ENCODE measurements at places on chromosomes 16 and 17. TPM values are rescaled to one million over a fixed set of nuclear protein-coding genes. Genes with fewer than 3 reads are reported as not detected.
A peak's percentile ranks its signal among the peaks of the same experiment; 100 is the strongest.

- DNase-seq, result no peak
Observed at GRCh38 chr16:1119766-1120576, 23.9 kb upstream of the C1QTNF8 start.

GRCh38 chr16:63312346-63312745 is 1276.1 kb upstream of the CDH8 start:
- no peak for DNase-seq

- DNase-seq, result no peak
Observed at GRCh38 chr16:19142939-19143598, 25.0 kb upstream of the SYT17 start.

DNA sequence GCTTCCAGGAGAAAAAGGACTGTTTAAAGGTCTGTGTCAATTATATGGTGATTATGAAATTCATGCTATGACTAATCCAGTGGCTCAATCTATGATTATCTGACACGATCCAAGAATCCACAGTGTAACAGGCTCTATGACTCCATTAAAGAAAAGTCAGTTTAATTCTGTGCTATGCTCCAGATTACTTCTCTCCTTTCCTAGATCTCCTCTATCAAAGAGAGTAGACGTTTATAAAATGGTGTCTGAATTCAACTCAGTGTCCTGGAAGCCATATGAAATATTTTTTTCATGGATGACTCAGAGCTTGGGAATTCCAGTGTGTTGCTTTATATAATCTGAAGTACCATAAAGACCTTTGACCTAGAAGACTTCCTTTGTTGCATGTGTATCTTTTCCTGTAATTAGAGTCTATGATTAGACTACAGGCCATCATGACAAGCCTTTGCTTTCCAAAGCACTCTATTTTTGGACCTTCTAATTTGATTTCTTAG is 27.0 kb upstream of the NF1 start:
- DNase-seq, result peak; percentile 63

- DNase-seq, result no peak
Observed at GRCh38 chr16:65044873-65045272, 77.0 kb downstream of the CDH11 start.

Gene DNAAF1
- 0.21 TPM for polyA plus RNA-seq

Gene COASY
- polyA plus RNA-seq, result 112 TPM

Gene IRX6
- not detected for polyA plus RNA-seq

Gene COX6A2
- polyA plus RNA-seq, result not detected
